ENCODE measurements at places on chromosomes 3 and 15.

DNA sequence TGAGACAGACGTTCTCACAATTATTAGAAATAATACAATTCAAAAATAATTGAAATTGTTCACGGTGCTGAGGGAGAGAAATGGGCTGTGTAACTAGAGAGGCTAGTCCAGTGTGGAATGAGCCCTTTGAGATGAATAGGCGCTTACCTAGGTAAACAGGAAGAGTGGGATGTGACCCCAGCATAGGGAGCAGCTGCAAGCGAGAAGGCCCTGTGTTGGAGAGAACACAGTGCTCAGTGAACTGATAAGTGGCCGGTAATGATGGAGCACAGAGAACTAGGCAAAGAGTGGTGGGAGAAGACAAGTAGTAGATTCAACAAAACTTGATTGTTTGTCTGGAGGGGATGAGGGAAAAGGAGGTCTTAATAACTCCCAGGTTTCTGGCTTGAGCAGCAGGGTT, 103.9 kb downstream of the HCN4 start:
- no peak for DNase-seq

- peak; percentile 68 for DNase-seq
These were observed at the start of gene CCDC54 for GRCh38 chr3:107377151-107377550. TSS of gene CCDC54 (plus strand) at chr3:107377439. CDS start at chr3:107377588, 149 bp downstream.

- DNase-seq: no peak
These were observed 34.4 kb upstream of the HCN4 start for GRCh38 chr15:73403171-73403570.

DNA sequence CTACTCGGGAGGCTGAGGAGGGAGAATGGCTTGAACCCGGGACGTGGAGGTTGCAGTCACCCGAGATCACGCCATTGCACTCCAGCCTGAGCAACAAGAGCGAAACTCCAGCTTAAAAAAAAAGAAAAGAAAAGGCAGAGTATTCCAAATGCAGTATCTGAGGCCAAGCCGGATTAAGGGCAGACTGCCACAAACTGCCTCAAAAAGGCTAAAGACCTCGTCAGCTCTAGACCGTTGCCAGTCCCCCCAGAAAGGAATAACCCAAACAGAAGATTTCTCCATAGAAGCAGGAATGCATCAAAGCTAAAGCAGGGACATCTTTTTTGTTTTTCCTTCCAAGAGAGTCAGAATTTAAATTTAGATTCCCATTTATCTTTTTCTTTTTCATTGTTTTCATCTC, 72.9 kb downstream of the TM4SF4 start:
- DNase-seq: no peak

DNA sequence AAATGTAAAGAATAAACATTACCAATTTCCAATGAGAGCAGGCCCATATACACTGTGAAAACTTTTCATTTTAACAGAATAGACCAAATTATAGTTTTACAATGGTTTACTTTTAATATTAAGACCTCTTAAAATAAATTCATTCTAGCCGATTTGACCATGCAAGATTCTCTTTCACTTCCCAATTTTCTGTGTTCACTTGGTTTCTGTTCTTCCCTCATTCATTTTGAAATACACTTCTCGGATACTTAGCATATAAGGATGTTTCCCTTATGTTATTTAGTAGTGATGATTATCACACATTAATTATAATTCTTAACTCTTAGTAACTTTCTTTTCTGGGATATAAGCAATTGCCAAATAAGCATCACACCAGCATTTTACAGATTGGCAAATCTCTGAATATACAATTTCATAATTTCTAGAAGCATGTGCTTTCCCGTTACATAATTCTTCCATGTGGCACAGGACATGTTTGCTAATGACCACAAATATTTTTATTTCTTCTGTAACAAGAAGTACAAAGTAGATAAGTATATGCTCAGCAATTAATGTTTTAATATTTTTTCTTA, 13.9 kb downstream of the OR5H15 start:
- DNase-seq: no peak

- DNase-seq: no peak
These were observed 229.0 kb downstream of the SOX2 start for GRCh38 chr3:181940703-181941102.

GRCh38 chr3:46442576-46443530, 21.9 kb downstream of the LTF start:
- no peak for DNase-seq

DNA sequence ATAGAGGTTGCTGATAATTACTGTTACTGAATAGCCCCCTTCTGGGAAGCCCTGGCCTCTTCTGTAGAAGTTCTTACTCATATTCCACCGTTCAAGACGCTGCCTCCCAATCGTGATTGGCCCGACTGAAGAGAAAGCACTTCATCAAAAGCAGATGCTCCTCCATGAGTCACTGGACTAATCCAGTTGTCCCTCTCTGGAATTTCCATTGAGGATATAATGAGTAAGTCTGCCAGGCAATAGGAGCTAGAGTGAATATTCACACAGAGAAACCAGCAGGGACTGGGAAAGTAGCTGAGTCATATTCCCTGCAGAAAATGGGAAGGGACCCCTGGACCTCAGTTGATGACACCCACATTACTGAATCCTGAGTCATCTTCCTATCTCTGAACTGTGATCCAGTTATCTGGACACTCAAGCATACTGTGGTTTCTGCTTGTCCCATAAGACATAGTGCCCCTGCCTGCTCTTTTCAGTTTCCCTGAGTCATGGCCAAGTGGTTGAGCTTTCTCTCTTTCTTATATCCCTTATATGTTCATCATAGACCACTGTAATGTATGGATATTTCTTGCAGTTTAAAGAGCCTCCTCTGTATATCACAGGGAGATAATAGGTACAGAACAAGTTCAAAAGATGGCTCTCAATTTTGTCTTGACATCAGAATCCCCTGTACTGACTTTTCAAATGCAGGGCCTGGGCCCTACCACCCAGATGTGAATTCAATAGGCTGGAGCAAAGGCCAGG, 151.2 kb upstream of the CDIN1 start:
- peak; percentile 99 for DNase-seq

DNA sequence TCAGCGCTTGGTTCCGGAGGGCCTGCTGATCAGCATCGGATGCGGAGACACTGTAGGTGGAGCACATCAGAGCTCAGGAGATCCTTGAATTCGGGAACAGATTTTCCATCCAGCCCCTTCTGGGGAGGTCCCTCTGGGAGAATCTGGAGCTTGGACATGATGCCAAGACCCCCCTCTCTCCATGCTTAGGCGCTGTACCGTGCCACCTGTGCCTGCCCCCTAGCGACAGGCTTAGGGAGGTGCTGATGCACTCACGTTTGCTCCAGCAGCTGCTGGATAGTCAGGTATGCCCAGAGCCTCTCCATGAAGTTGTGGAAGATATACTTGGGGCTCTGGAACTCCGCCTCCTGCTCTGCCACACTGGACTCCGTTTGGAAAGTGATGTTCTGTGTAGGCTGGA, 9.7 kb downstream of the ITIH4 start:
- DNase-seq: no peak

GRCh38 chr15:91237445-91237844, 137.4 kb downstream of the SV2B start:
- DNase-seq: no peak

GRCh38 chr15:43516185-43516584, 1.2 kb upstream of the MAP1A start:
- DNase-seq: no peak

- no peak for DNase-seq
These were observed 11.2 kb downstream of the HRH1 start for GRCh38 chr3:11165476-11165875.

DNA sequence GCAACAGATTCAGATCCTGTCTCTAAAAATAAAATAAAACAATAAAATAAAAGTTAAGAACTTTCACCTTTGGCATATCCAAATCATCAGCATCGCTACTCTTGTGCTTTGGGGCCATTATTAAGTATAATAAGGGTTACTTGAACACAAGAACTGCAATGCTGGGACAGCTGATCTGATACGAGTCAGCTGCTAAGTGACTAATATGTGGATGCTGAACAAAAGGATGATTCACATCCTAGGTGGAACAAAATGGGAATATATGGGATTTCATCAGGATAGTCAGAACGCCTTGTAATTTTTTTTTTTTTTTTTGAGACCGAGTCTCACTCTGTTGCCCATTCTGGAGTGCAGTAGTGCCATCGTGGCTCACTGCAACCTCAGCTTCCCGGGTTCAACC, 29.7 kb downstream of the BUB1B start:
- DNase-seq: peak; percentile 21

- no peak for DNase-seq
These were observed 3.0 kb downstream of the ZBED2 start for GRCh38 chr3:111592143-111592542.

GRCh38 chr3:189311521-189311920, 139.8 kb downstream of the TPRG1 start:
- no peak for DNase-seq

- no peak for DNase-seq
These were observed 33.5 kb upstream of the USP8 start for GRCh38 chr15:50390554-50391264.

DNA sequence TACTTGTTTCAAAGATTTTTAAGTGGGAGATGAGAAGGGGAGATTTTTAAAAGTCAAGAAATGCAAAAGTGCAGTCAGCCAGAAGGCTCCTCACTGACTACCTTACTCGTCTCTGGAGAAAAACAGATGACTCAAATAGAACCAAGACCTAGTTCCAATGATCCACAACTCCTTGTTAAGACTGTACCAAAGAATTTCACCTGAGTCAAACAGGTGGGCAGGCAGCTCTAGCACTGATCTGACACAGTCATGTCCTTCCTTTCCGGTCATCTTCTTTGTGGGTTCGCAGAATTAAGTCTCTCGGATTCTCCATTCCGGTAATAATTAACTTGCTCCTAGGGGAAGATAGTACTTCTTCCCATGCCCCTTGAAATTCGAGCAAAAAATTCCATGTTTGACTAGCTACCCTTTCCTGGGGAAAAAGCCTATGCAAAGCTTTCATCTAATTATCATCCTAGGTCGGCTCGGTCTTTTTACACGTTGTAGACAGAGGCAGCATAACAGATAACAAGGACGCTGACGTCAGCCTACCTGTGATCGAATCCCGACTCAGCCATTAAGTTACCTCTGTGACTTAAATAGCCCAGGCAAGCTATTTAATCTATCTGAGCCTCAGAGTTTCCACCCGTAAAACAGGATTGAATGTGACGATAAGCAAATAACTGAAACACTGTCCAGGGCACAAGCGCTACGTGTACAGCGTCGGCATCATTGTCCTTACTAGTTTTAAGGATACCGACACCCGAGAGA, 758 bp downstream of the SELENOK start:
- peak; percentile 51 for DNase-seq

- DNase-seq: no peak
These were observed 64.0 kb upstream of the CDAN1 start for GRCh38 chr15:42800731-42801474.

DNA sequence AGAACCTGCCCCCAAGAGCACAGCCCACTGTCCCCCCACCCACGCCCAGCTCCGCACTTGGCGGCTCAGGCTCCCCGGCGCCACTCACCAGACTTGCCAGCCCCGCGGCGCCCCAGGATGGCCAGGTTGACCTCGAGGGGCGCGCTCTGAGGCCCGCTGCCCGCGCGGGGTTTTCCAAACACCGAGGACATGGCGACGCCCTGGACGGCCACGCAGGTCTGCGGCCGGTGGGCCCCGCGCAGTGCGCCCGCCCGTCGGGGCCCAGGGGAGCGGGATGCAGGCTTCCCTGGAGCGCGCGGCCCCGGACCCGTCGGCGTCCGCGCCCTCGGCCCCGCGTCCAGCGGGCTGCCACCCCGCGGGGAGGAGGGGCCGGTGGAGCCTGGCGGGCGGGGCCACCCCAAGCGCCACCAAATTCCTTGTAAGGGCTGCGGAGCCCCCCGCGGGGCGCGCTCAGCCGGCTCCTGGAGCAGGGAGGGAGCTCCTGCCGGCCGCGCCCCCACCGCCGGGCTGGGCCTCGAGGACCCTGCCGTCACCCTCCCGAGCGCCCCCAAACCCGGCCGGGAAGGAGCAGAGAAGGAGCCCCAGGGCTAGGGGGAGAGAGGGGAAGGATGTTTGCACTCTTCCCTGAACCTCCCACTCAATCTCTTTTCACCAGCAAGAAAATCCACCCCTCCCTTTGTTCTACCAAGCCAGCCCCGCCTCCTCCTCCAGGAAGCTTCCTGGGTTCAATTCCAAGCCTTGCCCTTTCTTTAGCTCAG, at the start of gene RASL12:
Gene RASL12 (minus strand): TSS at position 347 of the 758 bp plus-strand sequence. CDS start 156 bp downstream, at position 191.
- DNase-seq: no peak

DNA sequence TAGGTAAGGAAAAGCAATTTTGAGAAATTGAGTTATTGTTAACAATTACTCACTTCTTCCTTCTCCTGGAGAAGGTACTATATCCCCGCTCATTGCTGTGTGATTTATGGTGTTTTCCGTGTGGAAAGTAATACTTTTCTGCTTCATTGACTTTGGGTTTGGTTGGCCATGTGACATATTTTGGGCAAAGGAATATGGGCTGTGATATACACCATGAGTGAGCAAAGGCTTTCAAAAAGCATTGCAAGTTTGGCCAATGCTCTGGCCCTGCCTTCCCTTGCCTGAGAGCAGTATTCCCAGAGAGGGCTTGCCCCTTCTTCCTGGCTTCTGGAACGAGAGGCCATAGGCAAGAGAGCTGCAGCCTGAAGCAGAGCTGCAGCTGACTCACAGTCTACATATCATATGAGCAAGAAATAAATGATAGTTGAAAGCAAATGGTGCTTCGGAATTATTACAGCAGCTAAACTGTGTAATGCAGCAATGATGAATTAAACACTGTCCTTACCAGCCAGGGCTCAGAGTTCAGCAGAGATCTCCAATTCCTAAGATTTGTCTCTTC, 216.8 kb upstream of the CD96 start:
- DNase-seq: no peak

- DNase-seq: peak; percentile 14
These were observed 1.4 kb upstream of the TNFSF10 start for GRCh38 chr3:172524611-172525010.

- no peak for DNase-seq
These were observed 224.4 kb downstream of the CHST2 start for GRCh38 chr3:143343944-143344343.

- peak; percentile 61 for DNase-seq
These were observed at the start of gene LOXL1 for GRCh38 chr15:73926219-73927002. TSS of gene LOXL1 (plus strand) at chr15:73926462. CDS start at chr15:73926784, 322 bp downstream.

DNA sequence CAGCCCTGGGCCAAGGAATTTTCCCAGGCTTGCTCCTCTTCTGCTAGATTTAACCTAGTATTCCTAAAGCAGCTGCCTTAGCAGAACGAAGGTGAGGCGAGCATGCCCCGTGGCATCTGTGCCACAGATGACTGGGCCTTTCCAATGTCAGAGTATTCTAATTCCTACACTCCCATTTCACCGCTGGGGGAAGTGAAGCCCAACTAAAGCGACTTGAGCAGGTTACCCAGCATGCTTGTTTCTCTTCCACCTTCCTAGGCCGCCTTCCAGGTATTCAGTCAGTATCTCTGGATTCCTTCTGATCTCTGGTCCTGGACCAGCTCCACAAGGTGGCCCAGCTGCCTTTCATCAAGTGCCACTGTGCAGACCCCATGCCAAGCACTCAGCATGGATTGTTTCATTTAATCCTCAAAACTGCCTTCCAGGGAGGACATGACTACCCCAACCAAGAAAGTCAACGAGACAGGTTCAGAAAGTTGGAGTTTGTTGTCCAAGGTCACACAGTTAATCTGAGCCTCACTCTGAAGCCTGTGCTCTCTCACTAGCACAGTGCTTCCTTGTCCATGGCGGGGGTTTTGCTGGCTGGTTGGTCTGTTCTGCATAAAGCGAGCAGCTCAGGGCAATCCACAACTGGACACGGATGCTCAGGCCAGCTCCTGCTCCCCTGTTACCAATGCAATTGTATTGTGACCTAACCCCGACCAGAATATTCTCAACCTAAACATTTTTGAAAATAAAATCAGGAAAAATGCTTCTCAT, 15.1 kb downstream of the MYO5C start:
- no peak for DNase-seq

- no peak for DNase-seq
These were observed 285.1 kb upstream of the CCDC54 start for GRCh38 chr3:107092121-107092520.

GRCh38 chr3:184737641-184738505, 26.0 kb upstream of the MAGEF1 start:
- DNase-seq: no peak

All from kidney glomerular epithelial cell (primary cell).